ENCODE measurements at places on chromosomes 6 and 20. TPM values are rescaled to one million over a fixed set of nuclear protein-coding genes. Genes with fewer than 3 reads are reported as not detected.

Gene ISM1
- total RNA-seq: under 0.01 TPM

Gene CCN5
- not detected for total RNA-seq

Gene TTBK1
- 0.07 TPM for total RNA-seq

Gene RRBP1
- 102 TPM for total RNA-seq

Gene USP49
- 3.2 TPM for total RNA-seq

Gene RRAGD
- total RNA-seq: 0.95 TPM

Data from pulmonary artery endothelial cell (primary cell).